Neural crest cell (in vitro differentiated cells): ENCODE measurements at places on chromosomes 6 and 20.
A peak's percentile ranks its signal among the peaks of the same experiment; 100 is the strongest.

DNA sequence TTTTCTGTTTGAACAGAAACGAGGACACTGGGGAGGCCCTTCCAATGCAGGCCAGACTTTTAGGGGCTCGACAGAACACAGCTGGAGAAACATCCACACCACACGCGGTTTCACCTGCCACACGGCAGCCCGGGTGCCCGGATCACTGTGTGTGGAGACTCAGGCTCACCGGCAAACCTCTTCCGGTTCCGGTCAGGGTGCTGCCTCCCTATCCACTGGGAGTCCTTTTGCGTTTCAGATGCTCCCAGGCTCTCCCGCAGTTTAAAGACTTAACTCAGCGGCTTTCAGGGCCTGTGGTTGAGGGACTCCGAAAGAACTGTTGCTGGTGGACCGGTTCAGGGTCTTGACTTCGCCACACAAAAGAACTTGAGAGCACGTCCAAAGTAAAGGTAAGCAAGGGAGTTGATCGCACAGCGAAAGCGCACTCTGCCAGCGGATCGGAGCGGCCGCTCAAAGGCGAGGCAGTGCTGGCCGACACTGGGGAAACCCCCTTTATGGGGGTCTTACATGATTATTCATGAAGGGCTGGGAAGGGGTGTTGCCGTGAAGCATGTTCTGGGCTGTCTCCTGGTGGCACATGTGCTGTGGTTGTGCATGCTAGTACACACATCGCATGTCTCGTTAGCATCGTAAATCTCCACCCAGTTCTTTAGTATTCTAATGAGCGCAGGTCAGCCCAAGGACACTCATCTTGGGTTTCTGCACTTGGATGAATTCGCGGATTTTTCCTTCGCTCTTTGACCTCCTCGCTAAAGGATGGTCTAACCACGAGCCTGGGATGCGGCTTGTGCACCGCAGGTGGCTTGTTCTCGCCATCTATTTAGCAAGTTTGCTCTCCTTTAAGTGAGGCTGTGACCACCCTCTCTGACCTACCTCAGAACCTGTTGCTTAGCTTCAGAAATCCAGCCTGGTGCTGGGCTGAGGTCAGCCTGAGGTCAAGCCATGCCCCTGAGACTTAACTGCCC, 180.3 kb downstream of the CDH26 start:
- DNase-seq, result no peak

- no peak for DNase-seq
Observed at GRCh38 chr20:1637755-1638154, 17.9 kb upstream of the SIRPB1 start.

- DNase-seq, result no peak
Observed at GRCh38 chr6:25025248-25025918, 89.6 kb upstream of the RIPOR2 start.

- no peak for DNase-seq
Observed at GRCh38 chr6:162615016-162615705, 112.4 kb downstream of the PRKN start.

DNA sequence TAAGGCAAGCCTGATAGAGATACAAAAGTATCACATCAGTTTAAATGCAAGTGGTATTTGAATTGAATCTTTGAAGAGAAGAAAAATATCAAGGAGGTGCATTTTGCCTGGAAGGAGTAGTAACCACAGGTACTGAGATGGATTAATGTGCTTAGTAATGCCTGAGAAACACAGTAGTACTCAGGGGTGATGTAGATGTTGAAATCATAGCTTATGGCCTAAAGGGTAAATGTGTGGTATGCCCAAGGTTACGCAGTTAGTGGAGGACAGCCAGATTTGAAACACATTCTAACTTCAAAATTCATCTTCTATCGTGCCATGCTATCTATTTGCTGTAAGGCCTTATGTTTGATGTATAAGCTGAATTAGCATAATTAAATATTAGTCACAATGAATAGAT, 55.9 kb downstream of the STXBP5 start:
- DNase-seq, result no peak

GRCh38 chr6:106924694-106925523, 49.6 kb downstream of the CD24 start:
- DNase-seq, result no peak

- DNase-seq, result peak; percentile 18
Observed at GRCh38 chr20:62697468-62697912, 11.1 kb upstream of the NTSR1 start.

DNA sequence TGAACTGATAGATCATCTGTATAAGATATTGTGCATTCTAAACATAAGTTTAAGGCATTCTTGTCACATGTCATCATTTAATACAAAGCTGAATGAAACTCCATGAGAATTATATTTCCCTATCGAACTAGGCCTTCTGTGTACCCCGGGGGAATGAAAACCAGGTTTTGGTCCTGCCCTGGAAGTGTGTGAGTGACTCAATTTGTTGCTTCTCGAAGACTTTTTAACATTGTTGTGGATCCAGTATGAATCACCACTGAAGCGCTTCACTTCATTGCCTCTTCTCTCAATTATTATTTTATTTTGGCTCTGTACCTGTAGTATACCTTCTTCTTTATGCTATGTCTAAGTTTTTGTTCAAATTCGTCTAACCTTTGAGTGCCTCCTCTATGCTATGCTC, 150.8 kb downstream of the GRIK2 start:
- no peak for DNase-seq

DNA sequence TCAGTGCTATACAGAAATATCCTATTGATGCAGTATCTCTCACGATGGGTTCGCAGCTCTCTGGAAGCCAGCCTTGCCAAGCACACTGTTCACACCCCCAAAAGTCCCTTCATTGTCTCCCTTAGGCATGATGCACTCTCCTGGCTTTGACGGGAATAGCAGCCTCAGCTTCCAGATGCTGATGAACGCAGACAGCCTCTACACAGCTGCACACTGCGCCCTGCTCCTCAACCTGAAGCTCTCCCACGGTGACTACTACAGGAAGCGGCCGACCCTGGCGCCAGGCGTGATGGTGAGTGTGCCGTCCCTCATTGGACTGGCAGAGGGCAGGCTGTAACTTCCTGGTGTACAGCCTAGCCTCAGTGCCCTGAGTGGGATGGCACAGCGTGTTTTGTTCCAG, 60.0 kb upstream of the PBOV1 start:
- DNase-seq, result no peak

DNA sequence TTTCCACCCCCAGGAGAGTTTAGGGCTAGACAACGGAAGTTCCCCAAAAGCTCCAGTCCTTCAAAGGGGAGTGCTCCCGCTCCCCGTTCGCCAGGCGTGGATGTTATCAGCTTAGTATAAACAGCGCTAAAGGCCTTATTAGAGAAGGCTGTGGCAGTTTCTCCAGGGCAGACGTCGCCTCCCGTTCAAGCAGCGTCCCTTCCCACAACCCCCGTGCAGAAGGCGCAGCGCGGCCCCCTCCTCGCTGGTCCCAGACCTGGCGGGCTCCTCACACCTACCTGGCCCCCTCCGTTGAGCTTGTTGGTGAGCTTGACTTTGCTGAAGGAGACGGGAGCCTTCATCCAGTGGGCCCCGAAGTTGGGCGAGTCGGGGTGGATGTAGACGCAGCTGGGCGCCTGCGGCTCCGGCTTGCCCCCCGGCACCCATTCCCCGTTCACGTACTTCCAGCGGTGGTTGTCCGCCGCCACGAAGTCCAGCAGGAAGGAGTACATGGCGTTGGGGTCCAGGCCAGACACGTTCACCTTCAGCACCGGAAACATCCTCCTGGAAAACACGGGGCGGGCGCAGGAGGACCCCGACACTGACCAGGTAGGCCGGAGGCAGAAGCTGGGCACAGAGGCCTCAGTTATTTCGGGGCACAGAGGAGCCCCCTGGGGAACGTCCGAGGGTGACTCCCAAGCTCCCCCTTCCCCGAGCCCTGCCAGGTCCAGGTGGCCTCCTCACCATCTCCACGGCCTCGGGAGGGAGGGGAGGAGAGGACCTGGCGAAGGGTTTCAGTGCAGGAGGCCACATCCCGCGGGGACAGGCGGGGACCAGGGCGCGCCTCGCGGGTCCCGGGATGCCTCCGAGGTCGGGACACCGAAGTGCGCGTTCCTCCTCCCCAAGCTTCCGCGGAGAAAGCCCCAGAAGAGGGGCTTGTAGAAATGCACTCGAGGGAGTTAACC, 1.1 kb downstream of the TBXT start:
- no peak for DNase-seq

GRCh38 chr6:166417285-166417691, 34.5 kb upstream of the MPC1 start:
- no peak for DNase-seq

DNA sequence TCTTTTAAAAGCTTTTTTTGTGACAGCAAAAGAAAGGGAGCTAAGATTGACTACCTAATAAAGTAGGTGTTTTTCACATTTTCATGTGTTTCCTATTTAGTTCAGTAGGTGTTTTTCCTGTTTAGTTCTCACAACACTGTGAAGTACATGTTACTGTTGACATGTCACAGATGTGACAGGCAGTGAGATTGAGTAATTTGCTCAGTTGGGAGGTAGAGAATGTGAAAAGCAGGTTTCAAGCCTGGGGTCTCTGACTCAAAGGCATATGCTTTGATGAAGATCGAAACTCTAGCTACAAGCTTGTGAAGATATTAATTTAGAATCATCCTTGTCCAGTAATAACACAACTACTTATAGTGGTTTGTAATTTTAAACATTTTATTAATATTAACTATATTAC, 43.1 kb downstream of the SLX4IP start:
- DNase-seq, result no peak

- DNase-seq, result no peak
Observed at GRCh38 chr6:73694711-73695411, 1.1 kb upstream of the CD109 start.

DNA sequence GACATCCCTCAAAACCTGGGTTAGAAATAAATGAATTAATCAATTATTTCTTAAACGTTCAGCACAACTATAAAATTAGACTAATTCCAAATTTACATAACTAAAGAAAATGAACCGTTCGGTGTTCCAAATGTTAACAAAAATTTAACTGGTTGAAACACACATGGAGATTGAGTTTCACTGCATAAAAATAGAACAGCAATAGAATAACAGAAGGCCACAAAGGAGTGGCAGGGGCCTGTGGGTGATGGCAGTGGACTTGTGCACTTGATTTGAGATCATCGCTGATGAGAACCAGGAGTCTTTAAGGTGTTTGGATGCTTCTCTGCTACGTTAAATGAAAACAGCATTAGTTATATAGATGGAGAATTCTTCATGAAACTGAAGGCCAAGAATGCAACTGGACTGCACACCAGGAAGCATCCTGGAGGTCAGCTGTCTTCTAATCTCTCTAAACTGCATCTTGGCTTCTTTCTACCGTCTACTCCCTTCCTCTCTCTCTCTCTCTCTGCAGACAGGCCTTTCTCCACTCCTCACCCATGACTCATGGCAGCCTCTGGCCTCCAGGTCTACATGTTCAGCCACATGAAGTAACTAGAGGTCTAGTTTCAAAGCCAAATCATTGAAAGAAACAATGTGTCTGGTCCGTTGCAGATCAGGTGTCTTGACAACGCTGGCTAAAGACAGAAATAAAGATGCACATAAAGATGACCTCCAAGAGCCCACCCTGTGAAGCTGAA, 111.3 kb downstream of the SIM1 start:
- DNase-seq, result no peak

DNA sequence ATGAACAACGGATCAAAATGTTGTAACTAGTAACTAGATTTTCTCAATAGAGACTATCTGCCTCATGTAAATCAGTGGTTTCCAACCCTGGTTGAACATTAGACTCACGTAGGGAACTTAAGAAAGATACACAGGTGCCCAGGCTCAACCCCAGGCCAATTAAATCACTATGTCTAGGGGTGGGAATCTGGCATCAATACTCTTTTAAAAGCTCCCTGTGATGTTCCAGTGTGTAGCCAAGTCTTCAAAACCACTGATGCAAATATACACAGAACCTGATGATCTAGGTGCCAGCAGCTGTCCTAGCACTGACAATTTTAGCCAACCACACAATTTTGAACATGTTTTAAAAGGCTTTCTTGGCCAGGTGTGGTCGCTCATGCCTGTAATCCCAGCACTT, 128.7 kb downstream of the TBC1D32 start:
- DNase-seq, result no peak

GRCh38 chr6:137236581-137237355, 17.6 kb upstream of the IFNGR1 start:
- DNase-seq, result no peak

DNA sequence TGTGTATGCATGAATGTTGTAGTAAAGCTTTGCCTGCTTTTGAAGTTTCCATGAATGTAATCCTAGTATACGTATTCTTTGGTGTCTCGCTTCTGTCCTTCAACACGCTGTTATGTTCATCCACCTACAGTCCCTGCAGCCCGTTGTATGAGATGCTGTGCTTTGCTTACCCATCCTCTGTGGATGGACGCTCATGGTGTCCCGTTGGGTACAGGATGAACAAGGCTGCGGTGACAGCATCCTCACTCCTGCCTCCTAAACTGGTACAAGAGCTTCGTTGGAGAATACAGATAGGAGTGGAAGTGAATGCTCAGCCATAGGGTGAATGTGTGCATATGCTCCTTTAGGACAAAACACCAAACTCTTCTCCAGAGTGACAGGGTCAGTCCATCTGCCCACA, 366.2 kb downstream of the ZFAND3 start:
- DNase-seq, result no peak

DNA sequence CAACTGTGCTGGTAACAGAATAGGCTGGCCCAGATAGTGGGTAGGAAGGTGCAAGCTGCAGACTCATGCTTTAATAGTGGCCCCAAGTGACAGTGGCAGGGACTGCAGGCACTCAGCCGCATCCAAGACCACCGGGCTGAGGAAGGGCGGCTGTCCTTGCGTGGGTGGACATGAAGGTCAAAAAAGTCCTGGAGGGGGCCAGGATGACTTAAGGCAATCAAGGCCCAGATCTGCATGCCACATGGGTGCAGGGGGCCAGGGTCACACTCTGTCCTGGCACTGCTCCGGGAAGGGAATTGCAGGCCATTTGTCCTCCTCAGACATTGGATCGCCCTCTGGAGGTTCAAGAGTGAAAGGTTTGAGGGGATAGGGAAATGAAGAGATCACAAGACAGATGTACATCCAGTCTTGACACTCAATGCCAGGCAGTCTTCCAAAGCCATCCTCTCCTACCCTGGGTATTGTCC, 10.4 kb upstream of the VNN2 start:
- peak; percentile 5 for DNase-seq
